ENCODE measurements at places on chromosomes 5 and 9. TPM values are rescaled to one million over a fixed set of nuclear protein-coding genes. Genes with fewer than 3 reads are reported as not detected.

DNA sequence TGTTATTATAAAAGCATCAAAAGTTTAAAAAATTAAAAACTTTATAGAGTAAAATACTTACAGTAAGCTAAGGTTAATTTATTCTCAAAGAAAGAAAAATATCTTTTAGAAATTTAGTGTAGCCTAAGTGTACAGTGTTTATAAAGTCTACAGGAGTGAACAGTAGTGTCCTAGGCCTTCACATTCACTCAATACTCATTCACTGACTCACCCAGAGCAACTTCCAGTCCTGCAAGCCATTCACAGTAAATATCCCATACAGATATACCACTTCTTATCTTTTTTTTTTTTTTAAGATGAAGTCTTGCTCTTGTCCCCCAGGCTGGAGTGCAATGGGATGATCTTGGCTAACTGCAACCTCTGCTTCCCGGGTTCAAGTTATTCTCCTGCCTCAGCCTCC is 73.1 kb upstream of the FST start:
- no peak for DNase-seq

The IL4 gene
- polyA plus RNA-seq = 0.38 TPM

DNA sequence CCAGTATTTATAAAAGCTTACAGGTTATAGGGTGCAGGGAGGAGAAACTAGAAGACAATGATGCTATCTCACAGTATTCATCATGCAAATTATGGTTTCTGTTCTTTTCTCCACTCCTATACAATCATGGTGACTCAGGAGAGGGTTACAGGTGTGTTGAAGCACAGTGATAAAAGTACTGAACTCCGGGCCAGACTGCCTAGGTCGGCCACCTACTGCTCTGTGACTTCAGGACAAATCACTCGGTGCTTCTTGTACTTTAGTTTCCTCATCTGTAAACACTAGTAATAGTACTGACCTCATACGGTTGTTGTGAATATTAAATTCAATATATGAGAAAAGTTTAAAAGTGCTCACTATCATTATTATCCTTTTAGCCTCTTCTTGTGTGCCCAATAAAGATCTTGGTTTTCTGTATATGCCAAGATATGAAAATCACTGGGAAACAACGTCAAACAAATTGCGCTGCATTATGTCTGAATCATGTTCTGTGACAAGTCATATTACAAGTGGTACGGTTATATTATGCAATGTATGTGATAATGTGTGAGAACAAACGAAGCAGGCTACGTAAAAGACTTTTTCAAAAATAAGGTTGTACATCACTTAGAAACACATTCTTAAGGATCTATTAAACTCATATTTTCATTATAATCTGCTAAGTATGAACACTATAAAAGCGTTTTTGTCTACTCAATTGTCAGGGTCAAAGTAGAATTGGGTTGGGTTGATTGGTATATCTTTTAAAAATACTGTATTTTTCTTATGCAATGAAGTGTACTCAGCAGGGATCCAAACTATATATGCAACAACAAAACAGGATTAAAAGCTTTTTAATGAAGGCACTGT is 153.3 kb downstream of the EFNA5 start:
- no peak for DNase-seq

DNA sequence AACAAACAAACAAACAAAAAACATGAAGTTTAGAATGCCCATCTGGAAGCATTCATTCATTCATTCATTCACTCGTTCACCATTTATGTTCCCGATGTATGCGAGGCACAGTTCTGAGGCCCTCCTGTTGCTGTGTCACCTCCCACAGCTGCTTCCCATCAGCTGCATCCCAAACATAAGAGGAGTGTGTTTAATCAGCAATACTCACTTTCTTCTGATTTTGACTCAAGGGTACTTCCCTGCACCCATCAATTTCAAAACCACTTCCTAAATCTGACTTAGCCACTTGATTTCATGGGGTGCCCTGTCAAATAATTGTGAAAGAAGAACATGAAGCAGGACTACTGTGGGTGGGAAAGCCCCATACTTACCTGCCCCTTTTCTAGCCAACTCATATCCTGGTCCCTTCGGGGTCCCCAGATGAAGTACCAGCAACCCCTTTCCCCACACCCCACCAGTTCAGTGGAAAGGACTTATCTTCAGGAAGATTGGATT is 128.0 kb upstream of the IL12B start:
- no peak for DNase-seq

The TAS2R1 gene
- 0.10 TPM for polyA plus RNA-seq

DNA sequence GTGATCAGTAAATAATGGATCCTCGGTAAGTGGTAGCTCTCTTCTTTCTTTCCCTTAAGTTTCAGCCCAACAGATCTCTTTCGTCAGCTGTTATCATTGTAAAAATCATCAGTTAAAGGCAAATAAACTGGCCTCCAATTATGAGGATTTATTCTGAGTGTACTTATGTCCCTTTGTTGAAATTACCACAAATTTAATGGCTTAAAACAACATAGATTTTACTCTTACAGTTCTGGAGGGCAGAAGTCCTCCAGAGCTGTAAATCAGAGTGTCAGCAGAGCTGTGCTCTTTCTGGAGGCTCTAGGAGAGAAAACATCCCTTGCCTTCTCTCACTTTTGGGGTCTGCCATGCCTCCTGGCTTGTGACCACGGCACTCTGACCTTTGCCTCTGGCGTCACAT is 104.6 kb downstream of the INSYN2B start:
- DNase-seq = peak; percentile 69

The EGFL7 gene
- 79.8 TPM for polyA plus RNA-seq

- DNase-seq = no peak
Observed at GRCh38 chr9:7790022-7790818, 9.4 kb downstream of the DMAC1 start.

DNA sequence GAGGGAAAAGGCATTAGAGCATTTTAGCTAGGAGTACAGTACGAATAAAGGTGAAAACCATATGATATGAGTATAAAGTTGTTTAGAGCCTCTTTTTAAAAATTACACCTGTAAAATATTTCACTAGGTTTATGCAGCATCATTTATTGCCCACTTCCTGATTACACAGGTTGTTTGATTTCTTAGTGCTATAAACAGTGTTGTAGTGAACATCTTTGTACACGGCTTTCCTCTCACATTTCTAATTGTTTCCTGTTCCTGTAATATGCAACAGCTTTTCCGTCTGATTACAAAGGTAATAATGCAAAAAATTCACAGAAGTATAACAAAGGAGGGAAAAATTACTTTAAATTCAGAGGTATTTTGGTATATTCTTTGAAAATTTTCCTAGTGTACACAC is 13.0 kb downstream of the STOM start:
- no peak for DNase-seq

- no peak for DNase-seq
Observed at GRCh38 chr5:530001-530955, 6.0 kb upstream of the SLC9A3 start.

- no peak for DNase-seq
Observed at GRCh38 chr9:99489060-99489413, 267.0 kb downstream of the SEC61B start.

DNA sequence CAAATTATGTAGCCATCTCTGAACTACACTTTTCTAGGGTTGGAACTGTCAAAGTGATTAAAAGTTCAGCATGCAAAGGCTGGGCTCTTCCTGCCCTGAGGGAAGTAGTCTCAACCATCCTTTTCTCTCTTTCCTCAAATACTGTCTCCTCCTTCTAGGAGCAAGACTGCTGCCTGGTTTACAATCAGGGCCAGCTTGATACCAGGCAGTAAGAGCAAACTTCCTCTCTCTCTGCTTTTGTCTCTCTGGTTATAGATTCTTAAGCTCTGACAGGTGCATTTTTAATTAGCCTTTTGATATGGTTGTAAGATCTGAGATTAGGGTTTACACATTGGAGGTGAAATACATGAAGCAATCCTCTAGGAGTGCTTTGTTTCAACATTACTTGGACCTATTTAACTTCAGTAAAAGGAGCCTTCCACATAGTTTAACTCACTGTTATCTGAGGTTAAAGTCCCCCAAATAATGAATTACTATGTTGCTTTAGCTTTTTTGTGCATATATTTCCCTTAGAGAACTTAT is 436.1 kb downstream of the SPATA31D1 start:
- no peak for DNase-seq

DNA sequence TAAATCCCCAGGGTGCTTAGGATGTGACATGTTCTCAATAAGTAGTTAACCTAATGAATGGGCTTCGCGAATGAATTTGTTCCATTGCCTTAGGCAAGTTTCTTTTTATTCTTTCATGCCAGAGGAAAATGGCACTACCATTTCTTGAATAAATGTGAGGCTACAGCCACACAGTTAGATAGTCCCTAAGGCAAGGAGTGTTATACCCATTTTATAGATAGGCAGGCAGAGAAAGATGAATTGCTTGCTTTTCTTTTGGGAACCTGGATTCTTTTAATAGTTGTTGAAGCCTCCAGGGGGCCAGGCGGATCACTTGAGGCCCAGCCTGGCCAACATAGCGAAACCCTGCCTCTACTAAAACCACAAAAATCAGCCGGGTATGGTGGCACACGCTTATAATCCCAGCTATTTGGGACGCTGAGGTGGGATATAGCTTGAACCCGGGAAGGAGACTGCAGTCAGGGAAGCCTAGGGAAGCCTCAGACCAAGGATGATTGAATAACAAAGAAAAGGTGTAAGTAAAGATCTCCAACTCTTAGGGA is 943 bp downstream of the NOP16 start:
- DNase-seq = no peak

DNA sequence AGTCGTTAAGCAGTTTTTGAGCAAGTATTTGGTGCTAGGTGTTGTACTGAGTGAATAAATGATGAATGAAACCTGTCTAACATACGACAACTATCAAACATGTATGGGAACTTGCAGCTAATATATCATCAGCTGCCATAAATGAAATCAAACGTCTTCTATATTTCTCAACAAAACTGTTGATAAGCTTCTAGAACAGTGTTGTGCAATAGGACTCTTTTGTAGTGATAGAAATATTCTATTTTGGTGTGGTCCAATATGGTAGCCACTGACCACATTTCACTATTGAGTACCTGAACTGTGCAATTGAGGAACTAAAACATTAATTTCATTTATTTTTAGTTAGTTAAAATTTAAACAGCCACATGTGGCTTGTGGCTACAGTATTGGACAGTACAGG is 16.3 kb upstream of the FYB1 start:
- no peak for DNase-seq

The PRRX2 gene
- polyA plus RNA-seq = 1.1 TPM
